ENCODE measurements at places on chromosomes 6 and 20.

DNA sequence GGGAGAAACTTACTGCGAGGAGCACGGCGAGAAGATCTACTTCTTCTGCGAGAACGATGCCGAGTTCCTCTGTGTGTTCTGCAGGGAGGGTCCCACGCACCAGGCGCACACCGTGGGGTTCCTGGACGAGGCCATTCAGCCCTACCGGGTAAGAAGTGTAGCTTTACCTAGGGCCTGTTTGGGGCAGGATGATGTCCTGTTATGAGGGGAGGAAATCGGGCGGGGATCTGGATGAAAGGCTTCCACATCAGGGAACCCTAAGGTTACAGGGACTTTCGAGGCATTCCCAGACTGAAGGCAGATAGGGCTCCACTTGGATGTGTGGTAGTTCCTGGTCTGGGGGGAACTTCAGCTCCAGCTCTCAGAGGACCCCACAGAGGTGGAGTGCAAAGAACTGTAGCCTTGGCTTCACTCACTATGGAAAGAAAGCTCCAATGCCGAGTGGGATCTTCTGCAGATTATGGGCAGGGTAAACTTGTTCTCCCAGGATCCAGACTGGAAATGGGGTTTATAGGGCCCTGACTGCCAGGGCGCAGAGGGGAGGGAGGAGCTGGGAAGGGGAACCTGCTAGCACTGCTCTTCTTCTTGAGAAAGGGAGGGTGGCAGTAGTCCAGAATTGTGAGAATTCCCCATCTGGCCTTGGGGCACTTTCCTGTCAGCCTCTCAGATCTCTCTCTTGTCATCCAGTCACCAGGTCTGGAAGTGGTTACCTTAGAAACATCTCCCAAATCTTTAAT, 740 bp downstream of the TRIM15 start:
- no peak for DNase-seq

GRCh38 chr20:13068336-13068735, 59.6 kb downstream of the SPTLC3 start:
- no peak for DNase-seq

DNA sequence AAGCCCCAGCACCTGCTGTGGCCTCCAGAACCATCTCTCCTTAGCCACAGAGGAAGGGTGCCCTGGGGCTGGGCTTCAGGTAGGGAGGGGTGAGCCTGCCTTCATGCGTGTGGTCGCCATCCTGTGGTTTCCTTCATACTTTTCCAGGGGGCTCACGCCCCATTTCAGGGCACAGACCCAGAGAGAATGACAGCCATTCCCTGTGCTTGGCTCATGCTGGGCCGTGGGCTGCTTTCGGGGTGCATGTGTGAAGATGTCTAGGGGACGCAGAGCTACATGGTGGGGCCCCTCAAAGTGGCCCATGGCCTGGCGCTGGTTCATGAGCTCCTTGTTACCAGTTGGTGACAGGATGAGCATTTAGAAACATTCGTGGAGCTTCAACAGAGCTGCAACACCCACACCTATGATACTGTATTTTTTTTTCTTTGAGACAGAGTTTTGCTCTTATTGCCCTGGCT, 190.3 kb upstream of the SLC24A3 start:
- DNase-seq = no peak

GRCh38 chr20:49351775-49352174, 73.9 kb upstream of the ZNFX1 start:
- DNase-seq = no peak

- DNase-seq = no peak
These were observed 122.2 kb downstream of the KIF13A start for GRCh38 chr6:17865243-17865642.

GRCh38 chr6:155747491-155747890, 291.9 kb upstream of the NOX3 start:
- DNase-seq = no peak

GRCh38 chr6:153588330-153588729, 450.7 kb upstream of the OPRM1 start:
- no peak for DNase-seq

- DNase-seq = no peak
These were observed 116.8 kb upstream of the BEND6 start for GRCh38 chr6:56838016-56838555.

DNA sequence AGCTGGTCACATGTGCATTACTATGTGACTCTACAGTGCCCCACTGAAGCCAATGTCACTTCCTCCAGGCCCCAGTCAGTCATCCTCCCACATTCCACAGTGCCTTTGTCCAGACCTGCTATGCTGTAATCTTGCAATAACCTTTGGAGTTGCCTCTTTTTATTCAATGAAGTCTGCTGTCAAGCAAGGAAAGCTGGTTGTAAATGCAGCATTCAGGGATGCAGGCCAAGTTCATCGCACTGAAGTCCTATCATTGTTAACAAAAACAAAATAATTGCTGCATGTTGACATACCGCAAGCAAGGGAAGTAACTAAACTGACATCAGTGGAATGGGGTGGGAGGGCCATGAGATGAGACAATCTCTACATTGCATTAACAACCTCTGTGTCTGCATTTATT, 131.2 kb upstream of the CDYL start:
- no peak for DNase-seq

DNA sequence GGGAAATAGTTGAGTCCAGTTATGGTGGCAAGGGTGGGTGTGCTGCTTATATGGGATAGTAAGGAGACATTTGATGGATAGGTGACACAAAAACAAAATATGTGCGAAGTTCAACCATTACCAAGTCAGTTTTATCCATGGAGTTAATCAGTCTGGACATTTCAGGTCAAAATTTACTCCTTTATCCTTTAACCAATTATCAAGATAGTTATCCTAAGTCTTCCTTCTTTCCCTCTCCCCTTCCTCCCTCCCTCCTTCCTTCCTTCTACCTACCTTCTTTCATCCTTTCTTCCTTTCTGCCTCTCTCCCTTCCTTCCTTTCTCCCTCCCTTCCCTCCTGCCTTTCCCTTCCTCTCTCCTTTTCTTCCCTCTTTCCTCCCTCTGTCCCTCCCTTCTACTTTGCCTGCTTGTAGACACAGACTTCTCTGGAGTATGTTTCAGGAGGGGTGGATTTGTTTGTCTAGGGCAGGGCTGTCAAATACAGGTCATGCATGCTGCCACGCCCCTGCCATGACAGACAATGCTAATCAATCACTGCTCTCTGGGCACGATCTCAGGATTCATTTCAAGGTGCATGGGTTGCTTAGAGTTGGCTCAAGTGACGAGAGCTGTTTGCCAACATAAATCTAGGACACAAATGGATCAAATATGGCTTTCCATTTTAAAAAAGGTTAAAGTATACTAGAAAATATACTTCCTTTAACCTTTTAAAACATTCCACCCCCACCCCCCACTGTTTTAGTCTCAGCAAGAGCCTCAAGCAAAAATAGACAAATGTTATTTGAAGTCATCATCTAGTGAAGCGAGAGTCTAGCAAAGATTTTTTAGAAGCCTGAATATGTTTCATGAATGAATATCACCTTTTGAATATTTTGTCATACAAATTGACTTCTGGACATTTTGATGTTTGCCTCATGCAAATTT, 281.6 kb upstream of the CITED2 start:
- no peak for DNase-seq

- DNase-seq = peak; percentile 91
These were observed 448 bp upstream of the RIN2 start for GRCh38 chr20:19757487-19758132.

DNA sequence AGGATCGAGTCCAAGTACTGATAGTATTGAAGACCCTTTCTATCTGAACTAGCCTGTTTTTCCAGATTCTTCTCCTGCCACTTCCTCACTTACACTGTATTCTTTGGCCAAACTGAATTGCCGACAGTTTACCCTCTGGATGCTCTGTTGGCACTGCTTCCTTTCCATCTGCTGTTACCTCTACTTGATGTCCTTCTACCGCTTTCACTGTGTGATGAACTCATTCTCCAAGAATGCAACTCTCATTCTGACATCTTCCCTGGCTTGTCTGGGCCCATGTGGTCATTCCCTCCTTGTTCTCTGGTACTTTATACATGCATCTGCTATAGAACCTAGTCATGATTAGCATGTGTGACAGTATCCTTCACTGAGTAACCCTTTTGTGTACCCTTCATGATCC, 16.3 kb downstream of the RPRD1B start:
- no peak for DNase-seq

GRCh38 chr20:41048461-41049301, 20.1 kb downstream of the TOP1 start:
- DNase-seq = no peak

- DNase-seq = no peak
These were observed 341.3 kb downstream of the ZFAND3 start for GRCh38 chr6:38160831-38161230.

- DNase-seq = no peak
These were observed 589 bp downstream of the RNF5 start for GRCh38 chr6:32178547-32179440.

DNA sequence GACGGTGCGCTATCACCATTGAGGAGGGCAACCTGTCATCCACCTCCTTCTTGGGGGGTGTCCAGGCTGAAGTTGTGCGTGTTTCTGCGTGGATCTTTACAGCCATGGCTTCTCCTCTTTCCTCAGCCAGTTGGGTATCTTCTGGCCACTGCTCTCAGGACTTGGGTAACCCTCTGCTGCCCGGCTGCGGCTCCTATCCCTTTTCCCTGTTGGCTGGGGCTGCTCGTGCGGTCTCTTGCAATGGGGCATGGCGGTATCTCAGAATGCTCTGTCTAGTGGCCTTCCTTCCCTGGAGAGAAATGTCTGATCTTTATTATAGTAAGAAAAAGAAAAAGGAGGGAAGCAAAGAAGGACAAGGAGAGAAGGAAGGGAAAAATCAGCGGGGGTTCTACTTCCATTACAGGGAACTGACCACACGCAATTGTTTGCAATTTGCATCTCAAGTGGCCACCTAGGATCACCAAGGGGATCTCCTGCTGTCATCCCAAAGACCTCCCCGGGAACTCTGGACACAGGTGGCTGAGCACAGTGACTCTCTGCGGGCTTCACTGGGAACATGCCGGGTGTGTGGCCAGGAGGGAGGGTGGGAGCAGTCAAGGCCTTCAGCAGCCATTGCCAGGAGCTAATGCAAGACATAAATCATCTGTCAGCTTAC, 60.8 kb downstream of the NPEPL1 start:
- DNase-seq = no peak

- DNase-seq = no peak
These were observed at the start of gene LST1 for GRCh38 chr6:31586008-31586407. TSS of gene LST1 (plus strand) at chr6:31586277. CDS start at chr6:31587300, 1,023 bp downstream.

DNA sequence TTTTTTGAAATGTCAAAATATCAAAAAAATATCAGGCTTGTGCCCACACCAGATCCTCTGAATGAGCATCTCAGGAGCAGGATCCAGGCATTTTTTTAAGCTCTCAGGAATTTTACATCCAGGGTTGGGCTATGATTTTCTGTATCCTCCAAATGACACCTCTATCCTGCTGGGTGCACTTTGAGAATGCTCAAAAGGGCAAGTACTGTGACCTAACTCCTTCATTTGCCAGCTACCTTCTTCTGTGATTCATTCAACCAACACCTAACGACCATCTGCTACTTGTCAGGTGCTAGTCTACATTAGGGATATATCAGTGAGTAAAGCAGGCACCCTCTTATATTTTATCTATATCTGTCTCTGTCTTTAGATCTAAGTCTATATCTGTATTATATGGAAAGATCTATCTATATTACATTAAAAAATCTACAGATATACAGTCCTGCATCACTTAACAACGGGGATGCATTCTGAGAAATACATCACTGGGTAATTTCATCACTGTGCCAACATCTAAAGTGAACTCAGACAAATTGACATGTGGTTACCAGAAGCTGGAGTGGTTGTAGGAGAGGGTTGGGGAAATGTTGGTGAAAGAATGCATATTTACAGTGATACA, 131.6 kb downstream of the KIF16B start:
- DNase-seq = no peak

DNA sequence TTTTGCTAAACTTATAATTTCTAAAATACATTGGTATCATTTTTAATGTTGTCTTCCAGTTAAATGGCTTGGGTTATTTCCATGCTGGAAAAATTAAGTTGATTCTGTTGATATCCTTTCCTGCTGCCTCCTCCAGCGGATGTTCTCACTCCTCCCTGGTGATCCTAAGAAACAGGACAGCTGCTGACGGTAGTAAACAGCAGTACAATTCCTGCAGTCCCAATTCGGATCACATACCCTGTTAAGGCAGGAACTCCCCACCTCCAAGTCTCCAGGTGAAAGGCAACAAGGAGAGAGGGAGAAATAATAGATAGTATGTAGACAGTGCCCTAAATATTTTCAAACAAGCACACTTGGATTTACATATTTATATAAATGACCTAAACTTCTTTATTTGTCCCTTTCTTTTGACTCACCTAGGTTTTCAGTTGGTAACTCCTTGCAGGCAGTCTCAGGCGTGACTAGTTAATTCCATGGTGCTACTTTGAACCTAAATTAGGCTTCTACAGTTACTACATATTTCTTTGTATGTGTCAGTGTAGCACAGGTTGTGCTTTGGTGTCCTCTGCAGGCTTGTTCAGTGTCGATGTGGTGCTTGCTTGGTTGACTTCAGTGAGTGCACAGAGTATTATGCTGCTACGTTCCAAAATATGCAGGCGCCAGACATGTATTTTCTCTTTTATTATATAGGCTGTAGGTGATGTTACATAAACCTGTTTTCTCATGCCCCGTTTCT, 126.0 kb downstream of the ADGRB3 start:
- DNase-seq = no peak

DNA sequence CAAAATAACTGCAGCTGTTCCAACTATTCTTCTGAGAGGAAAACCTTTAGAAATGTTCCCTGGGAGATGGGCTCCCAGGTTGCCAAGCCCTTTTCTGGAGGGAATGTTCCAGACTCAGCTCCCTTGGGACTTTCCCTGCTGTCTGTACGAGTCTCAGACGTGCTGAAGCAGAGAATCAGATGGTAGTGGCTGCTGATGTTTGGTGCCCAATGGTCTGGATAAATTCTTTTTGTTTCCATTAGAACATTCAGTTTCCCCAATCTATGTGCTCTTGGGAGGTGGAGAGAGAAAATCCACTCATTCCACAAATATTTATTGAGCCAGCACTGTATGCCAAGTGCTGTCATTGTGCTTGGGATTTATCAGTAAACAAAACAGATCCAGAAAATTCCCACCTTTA, 40.0 kb downstream of the SNHG17 start:
- DNase-seq = no peak

DNA sequence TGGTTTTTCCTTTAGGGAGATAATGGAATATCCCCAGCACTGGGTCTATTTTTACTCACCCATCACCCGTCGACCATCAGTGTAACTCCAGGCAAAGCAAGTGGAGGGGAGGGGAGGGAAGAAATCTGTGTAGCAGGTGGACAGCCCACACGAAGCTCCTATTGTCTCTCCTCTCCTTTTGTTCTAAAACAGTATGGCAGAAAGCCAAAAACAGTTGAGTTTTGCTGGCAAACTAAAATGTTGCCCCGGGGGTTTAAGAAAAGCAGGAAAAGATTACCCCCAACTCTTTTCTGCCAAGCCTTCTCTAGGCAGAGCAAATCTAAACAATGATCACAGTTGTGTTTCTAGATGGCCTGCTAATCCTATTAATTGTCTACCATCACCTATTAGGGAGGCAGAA, 89.7 kb downstream of the PREP start:
- DNase-seq = no peak

DNA sequence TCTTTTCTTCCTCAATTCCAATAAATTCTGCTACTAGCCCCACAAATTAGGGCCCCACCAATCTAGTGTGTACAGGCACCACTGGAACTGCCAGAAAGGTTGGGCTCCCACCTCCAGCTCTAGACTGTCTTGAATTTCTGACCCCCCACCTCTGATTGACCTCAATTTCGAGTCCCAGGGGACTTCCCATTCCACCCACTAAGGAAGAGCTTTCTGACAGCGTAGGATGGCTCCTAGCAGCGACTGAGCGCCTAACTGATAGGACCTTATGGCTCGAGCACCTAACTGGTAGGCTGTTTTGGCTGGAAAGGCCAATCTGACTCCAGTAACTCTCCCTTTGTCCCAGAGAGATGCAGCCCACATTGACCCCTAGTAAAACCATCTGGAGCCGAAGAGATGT, 171.6 kb upstream of the ZNF184 start:
- DNase-seq = no peak

Data from ovary (tissue), 10 donors.